ENCODE measurements at places on chromosomes 3 and 15. TPM values are rescaled to one million over a fixed set of nuclear protein-coding genes. Genes with fewer than 3 reads are reported as not detected.

TBC1D2B gene
- 10.1 TPM for total RNA-seq

TERC gene
- total RNA-seq, result 55.3 TPM

AHSG gene
- total RNA-seq, result not detected

ERICH6 gene
- total RNA-seq, result 0.25 TPM

CPB1 gene
- total RNA-seq, result not detected

EXD1 gene
- 0.25 TPM for total RNA-seq

TEX9 gene
- total RNA-seq, result 20.4 TPM

DPPA2 gene
- total RNA-seq, result not detected

HIGD1A gene
- total RNA-seq, result 87.8 TPM

Measured in temporal lobe (tissue), 4 donors.